ENCODE measurements at places on chromosomes 1 and 21.

DNA sequence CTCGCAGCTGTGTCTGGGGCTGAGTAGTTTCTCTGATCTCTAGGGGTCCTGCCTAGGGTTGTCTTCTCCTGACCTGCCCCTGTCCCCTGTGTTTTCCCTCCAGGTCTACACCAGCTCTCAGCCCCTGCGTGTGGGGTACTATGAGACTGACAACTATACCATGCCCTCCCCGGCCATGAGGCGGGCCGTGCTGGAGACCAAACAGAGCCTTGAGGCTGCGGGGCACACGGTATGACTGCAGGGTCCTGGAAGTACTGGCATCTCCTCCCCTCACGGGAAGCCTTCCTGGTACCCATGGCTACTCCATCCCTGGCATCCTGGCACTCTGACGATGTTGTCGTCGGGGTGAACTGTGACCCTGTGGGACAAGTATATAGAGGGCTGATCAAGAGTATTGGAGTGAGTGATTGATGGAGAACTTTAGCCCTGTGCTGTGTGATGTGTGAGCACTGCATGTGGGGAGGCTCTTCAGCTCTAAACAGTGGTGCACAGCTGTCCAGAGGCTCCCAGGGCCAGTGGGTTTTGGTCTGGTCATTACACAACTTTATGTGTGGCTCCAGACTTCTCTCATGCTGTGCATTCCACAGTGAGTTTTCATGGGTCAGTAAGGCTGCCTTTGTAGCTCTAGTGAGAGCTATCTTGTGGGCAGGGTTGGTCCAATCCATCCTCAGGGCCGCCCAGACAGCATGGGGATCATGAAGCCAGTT is 14.4 kb downstream of the FAAH start:
- no peak for DNase-seq

DNA sequence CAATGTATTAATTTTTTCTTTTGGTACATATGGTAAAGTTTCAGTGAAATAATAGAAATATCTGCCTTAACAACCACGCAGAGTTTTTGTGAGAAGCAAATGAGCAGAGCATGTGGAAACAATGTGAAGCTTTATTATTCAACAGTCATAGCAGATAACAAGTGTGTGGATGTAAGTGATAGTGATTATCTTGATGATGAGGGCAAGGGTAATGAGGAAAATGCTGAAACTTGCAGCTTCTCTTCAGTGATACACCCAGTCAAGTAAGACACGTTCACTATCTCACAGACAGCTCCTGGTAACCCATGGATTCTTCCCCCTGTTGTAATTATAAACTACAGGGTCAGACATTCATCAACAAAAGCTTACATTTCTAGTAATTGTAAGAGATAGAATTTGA is 14.6 kb upstream of the OR2L5 start:
- DNase-seq, result no peak

- no peak for DNase-seq
Measured at GRCh38 chr21:17466166-17466565, 46.7 kb upstream of the CXADR start.

DNA sequence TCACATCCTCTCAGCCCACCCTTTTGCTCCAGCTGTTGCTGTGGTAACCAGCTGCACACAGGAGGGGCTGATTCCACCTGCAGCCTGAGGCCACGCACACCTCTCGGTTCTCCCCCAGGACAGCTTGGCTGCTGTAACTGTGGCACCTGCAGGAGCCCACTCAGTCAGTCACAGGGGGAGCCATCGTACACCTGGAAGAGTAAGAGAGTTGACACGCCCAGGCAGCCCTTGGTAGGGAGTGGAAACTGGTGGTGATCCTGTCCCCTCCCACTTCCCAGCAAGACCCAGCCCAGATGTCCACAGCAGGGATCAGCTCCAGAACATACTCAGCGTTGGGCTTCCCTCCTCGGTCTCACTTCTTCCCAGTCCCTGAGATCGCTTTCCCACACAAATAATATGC is 32.2 kb upstream of the BACE2 start:
- no peak for DNase-seq

DNA sequence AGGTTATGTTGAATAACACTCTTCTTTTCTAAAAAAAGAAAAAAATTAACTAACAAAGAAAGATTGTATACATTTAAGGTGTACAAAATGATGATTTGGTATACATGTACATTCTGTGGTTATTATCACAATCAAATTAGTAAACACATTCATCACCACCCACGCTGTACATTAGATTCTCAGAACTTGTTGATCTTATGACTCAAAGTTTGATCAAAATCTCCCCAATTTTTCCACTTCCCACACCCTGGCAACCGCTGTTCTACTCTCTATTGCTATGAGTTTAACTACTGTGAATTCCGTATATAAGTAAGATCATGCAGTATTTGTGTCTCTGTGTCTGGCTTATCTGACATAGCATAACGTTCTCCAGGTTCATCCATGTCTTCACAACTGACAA is 469.5 kb upstream of the CHRM3 start:
- DNase-seq, result no peak

DNA sequence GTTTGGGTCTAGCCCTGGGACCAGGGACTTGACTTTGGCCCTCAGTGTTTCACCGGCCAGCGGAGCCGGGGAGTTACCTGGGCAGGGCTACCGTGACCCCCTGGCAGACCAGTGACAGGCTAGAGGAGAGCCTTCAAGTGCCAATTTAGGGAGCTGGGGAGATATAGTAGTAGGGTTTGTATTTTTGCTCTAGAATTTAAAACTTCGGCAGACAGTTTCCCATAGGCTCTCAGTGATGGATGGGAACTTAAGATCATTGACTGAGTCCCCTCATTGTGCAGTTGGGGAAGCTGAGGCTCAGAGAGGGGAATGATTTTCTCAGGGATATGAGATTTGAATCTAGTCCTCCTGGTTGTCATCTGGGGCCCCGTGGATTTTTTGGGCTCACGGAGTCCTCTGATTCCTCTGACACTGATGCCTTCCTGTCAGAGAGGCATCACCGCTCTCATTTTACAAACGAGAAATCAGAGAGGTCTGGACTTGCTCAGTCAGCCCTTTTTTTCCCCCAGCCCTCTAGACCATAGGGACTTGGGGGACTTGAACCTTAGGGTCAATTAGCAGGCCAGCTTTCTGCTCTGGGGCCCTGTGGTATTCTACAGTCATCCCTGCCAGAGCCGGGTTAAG is 58.3 kb upstream of the ACOT11 start:
- DNase-seq, result no peak

DNA sequence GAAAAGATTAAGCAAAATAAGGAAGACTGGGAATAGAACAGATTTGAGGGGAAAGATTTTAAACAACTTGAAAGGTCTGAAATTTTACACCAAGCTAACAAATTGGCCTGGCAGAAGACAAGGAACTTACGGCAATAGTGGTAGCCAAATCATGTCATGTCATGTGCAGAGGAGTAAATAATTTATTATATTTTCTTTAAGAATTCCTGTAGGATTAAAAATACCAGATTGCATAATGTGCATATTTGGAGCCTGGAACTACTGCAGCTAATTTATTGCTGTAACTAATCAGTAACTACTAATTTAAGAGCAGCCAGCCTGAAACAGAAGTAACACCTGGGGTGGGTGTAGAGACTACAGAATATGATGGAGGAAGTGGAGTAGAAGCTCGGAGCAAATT is 334.3 kb downstream of the TGFB2 start:
- no peak for DNase-seq

DNA sequence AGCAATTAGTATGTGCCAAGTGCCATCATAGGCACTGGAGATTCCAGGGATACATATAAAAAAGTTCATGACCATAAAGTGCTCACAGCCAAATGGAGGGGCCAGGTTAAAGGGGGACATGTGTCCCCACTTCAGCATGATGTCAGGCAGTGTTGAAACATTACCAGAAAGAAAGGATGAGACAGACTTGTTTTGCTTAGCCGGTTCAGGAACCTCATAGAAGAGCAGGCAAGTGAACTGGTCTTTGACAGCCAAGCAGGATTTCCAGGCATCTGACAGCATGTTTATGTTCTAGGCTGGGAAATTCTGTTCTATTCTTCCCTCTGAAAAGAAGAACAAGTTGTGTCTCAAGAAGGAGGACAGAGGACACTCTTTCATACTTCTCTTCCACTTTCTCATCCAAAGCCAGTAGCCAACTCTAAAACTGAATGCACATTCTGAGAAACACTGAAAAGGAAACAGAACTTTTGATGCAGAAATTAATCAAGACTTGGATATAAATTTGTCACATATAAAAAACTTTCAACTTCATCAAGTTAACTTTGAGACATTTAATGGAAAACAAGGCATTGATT is 39.7 kb downstream of the GLUL start:
- no peak for DNase-seq

- DNase-seq, result no peak
Measured at GRCh38 chr1:220917101-220917500, 37.9 kb downstream of the HLX start.

DNA sequence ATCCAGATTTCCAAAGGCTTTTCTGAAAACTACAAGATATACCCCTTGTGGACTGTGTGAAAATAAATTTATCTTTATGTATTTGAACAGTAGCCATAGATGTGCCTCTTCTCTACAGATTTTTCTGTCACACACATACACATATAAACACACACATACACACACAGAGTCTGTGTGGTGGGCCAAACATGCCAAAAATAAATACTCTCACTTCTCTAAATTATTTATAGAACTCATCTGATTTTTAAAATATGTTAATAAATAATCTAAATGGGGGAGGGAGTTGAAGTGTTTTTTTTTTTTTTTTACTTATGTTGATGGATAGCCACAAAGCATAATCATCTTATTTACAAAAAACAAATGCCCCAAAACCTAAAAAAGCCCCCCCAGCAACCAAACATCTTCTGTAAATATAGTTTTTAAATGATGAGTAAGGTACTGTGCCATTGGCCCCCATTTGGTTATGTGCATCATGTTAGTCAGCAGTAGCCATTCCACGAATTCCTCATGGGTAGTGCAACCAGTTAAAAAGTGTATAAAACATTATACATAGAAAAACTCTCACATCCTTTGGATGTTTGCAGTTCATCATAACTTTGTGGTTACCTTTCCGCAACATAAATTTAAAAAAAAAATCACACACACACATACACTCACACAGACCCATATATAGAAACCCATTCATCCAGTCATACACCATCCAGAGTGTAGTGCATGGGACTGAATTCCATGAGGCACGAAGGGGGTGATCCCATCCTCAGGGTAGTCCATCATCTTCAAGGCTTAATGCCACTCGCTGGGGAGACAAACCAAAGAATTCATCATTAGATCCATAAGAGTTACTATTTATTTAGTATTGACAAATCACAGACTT is 8.2 kb upstream of the MAGOH start:
- no peak for DNase-seq
